Common myeloid progenitor, CD34-positive (primary cell): ENCODE measurements at places on chromosomes 1 and 21.

- peak; percentile 52 for DNase-seq
- no peaks in the 10 kb centered on the region for H3K36me3 ChIP-seq
- peaks cover 6% of the 10 kb centered on the region for H3K4me1 ChIP-seq
- no peak overlapping the region for H3K4me3 ChIP-seq
- no peak overlapping the region for H3K27ac ChIP-seq
Measured at GRCh38 chr1:192580351-192580962, 4.9 kb downstream of the RGS1 start.

DNA sequence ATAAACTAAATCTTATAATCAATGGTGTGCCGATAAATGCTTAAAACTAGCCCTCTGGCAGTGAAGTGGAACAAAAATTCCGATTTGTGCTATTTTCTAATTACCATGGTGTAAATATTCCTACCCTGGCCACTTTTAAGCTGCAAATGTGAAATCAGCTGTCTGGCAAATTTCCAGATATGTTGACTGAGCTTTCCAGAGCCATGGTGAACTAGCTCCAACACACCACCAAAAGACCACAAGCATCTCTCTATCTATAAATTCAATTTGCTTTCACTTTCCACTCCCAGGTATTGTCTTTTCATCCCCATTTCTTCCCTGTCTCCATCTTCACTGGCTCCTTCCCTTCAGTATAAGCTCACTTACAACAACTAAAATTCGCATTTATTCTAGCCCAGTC lies 152.3 kb upstream of the RGS18 start:
- H3K36me3 ChIP-seq, result no peaks in the 10 kb centered on the region
- DNase-seq, result peak; percentile 19
- H3K27me3 ChIP-seq, result no peaks in the 10 kb centered on the region
- H3K4me3 ChIP-seq, result no peak overlapping the region

- H3K4me1 ChIP-seq, result peaks cover 12% of the 10 kb centered on the region
- H3K27ac ChIP-seq, result no peak overlapping the region
- H3K36me3 ChIP-seq, result no peaks in the 10 kb centered on the region
- DNase-seq, result no peak
Measured at GRCh38 chr1:5769760-5770159, 222.5 kb downstream of the NPHP4 start.

- peaks cover 9% of the 10 kb centered on the region for H3K4me1 ChIP-seq
- H3K36me3 ChIP-seq, result no peaks in the 10 kb centered on the region
- H3K4me3 ChIP-seq, result no peak overlapping the region
Measured at GRCh38 chr1:221845650-221846371, 103.9 kb upstream of the DUSP10 start.

GRCh38 chr21:38774152-38774551 lies 31.6 kb upstream of the ETS2 start:
- H3K4me3 ChIP-seq, result no peak overlapping the region
- DNase-seq, result no peak

DNA sequence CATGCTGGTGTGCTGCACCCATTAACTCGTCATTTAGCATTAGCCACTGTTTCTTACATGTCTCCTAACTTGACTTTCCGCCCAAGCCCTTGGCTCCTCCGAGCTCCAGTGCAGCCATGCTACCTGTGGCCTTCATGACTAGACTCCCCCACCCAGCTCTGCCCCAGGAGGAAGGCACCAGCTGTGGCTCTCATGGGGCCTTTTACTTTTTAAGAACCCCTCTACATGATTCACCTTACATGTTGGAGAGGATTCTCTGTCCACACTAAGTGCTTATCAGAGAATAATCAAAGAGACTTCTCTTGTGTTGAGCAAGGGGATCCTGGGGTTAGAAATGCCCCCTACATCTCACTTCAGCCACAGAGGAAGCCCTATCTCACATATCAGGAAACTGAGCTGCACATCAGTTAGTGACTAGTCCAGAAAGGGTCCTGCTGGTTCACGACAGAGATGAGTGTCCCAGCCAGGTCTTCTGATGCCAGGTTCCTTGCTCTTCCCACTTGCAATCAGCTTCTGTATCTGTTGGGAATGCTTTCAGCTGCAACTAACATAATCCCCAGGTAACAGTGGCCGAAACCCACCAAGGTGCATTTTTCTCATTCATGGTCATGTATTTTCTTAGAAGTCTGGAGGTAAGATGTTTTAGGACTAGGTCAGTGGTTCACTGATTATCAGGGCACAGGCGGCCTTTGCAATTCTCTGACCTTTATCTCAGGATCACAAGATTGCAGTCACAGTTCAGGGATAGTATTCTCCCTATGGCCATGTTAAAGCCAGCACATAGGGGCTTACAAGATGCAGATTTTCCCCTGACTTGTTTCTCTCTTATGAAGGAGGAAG lies 45.9 kb downstream of the KLHDC7A start:
- peaks cover 11% of the 10 kb centered on the region for H3K27me3 ChIP-seq
- no peak for DNase-seq
- H3K36me3 ChIP-seq, result no peaks in the 10 kb centered on the region
- H3K4me1 ChIP-seq, result no peaks in the 10 kb centered on the region
- no peak overlapping the region for H3K4me3 ChIP-seq
- H3K27ac ChIP-seq, result no peak overlapping the region

- no peak overlapping the region for H3K4me3 ChIP-seq
- peaks cover 61% of the 10 kb centered on the region for H3K4me1 ChIP-seq
- DNase-seq, result no peak
- no peaks in the 10 kb centered on the region for H3K27me3 ChIP-seq
Measured at GRCh38 chr21:42225571-42226155, 6.7 kb downstream of the ABCG1 start.

DNA sequence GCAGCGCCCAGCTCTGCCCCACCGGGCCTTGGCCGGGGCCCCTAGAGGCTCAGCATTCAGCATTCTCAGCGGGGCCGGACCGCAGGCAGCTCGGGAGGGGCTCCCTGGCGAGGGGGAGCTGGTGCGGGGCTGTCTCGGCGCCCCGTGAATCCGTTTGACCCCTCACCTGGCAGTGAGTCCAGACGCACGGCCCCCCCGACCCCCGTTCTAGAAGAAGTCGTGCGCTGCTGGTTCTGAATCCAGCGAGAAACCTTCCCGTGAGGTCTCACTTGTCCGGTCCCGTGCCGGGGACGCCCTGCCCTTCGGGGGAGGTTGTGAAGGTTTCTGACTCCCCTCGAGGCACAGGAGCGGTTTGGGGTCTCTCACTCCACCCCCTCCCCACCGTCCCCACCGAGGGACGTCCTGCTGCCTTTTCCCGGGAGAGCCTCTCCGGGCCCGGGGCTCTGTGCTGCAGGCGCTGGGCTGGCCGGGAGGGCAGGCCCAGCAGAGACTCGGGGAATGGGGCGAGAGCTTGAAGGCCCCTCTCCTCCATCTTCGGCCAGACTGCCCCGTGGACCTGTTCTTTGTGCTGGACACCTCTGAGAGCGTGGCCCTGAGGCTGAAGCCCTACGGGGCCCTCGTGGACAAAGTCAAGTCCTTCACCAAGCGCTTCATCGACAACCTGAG lies 655 bp downstream of the COL6A1 start:
- no peak for DNase-seq
- peak overlapping the region; percentile 72 for H3K4me3 ChIP-seq
- no peaks in the 10 kb centered on the region for H3K36me3 ChIP-seq
- H3K27ac ChIP-seq, result no peak overlapping the region

DNA sequence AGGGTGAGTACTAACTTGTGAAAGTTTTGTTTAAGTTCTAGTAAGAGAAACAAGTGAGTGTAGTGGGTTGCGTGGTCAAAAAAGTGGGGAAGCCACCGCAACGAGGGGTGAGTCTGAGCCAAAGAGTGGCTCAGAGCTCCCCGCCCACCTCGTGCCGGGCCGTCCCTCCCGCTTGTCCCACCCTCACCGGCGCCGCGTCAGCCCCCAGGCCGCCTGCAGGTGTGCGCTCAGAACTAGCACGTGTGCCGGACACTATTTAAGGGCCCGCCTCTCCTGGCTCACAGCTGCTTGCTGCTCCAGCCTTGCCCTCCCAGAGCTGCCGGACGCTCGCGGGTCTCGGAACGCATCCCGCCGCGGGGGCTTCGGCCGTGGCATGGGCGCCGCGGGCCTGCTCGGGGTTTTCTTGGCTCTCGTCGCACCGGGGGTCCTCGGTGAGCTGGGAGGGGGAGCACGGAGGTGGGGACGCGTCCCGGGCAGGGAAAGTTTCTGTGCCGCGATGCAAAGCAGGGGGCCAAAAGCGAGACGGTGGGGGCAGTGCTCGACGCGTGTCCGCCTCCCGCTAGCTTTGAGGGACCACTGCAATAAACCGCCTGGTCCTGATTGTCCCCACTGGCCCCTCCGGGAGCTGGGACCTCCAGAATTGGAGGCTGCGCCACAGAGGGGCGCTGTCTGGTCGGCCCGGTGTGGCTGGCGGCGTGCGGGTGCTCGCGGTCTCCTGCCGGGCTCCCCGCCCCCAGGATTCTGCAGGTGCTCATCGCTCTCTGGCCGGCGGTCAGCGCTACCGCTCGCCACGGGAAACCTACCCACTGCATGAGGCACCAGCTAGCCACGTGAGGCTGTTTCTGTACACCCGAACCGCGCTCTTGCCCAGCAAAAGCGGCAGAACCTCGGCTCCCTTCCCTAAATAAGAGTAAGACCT lies at the start of gene CR2:
CR2 (plus strand) TSS at position 283 of the 919 bp plus-strand sequence; CDS start at position 374, 91 bp downstream.
- H3K4me1 ChIP-seq, result peaks cover 11% of the 10 kb centered on the region

DNA sequence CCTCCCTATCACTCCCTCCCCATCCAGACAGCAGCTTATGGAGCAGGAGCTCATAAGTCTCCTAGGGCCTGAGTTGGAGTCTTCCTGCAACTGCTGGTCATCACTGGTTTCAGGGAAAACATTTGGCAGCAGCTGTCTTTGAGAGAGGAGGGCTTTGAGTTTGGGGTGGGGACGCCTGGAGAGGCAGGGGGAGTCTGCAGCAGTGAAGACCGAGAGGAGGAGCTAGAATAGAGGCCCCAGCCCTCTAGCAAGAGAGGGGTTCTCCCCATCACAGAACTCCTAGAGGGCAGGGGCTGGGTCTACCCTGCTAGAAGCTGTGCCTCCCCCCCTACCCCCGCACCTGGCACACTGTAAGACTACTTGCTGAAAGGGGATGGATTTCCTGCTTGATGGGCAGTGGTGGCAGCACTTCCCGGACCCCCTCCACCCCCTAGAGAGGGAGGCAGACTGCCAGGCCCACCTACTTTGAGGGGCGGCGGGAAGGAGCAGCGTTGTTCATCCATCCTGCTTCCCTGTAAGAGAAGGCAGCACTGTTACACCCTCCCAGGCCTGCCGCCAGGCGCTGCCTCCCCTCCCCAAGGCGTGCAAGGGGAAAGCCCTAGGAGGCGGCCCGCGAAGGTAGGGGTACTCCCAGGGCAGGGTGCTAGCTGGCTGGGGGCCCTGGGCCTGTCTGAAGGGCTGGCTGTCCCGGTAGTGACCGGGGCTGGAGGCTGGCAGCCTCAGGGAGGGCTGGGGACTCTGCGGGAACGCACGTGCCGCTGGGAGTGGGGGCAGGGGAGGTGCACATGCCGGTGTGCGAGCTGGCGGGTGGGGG lies 50.4 kb downstream of the RAP1GAP start:
- H3K27ac ChIP-seq, result no peak overlapping the region
- no peak overlapping the region for H3K4me3 ChIP-seq
- H3K4me1 ChIP-seq, result peaks cover 16% of the 10 kb centered on the region
- peaks cover 21% of the 10 kb centered on the region for H3K27me3 ChIP-seq
